CD4-positive, alpha-beta T cell treated with Interleukin-4 for 4 hours (primary cell): ENCODE measurements at places on chromosomes 6 and 20.

- DNase-seq, result no peak
Observed at GRCh38 chr6:123014835-123015234, 18.8 kb downstream of the CLVS2 start.

GRCh38 chr6:35727231-35727934, 9.4 kb upstream of the ARMC12 start:
- no peak for DNase-seq

DNA sequence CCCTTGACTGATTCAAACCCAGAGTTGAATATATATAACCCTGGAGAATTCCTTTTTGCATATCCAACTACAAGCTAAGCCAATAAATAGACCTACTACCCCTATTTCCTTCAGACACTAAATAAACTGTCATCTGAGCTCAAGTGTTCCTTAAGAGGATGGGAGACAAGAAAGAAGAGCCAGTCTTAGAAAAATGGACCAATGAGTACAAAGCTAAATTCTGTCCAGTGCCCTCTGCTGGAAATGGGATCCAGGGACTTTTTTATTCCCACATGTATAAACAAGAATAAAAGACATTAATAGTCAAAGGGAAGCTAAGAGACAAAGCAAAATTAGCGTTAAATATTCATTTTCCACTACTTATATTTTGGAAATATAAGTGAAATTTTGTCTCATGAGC, 4.8 kb downstream of the PPP1R10 start:
- no peak for DNase-seq

- peak; percentile 43 for DNase-seq
Observed at GRCh38 chr20:46174469-46175126, 56.5 kb downstream of the CD40 start.

- no peak for DNase-seq
Observed at GRCh38 chr20:24163506-24163905, 174.9 kb upstream of the GGTLC1 start.

DNA sequence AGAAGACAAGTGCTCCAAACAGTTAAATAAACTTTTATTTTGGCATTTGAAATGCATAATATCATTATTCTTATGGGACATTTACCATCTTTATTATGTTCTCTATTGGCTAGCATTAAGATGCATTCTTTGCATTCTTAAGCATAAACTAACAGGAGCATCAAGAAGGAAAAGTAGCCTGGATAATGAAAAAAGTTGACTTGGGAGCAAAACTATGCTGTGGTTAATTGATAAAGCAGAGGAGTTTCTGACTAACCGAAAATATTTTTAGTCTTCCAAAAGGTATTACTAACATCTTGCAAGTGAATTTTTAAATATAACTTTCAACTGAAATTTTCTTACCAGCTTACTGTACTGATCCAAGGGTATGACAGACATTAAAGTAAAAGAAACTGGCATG, 140.3 kb downstream of the FLRT3 start:
- no peak for DNase-seq

DNA sequence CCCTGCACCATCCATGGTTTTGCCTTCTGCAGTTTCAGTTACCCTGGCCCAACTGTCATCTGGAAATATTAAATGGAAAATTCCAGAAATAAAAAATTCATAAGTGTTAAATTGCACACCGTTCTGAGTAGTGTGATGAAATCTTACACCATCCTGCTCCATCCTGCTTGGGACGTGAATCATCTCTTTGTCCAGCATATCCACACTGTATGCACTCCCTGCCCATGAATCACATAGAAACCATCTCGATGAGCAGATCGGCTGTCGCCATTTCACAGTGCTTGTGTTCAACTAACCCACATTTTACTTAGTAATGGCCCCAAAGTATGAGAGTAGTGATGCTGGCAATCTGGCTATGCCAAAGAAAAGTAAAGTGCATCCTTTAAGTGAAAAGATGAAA, 105.9 kb upstream of the ID4 start:
- no peak for DNase-seq

GRCh38 chr20:15200147-15200565, 862.7 kb upstream of the FLRT3 start:
- DNase-seq, result no peak

- no peak for DNase-seq
Observed at GRCh38 chr20:35006531-35006971, 50.9 kb downstream of the MYH7B start.

- DNase-seq, result no peak
Observed at GRCh38 chr20:17803765-17804164, 104.0 kb downstream of the BANF2 start.

DNA sequence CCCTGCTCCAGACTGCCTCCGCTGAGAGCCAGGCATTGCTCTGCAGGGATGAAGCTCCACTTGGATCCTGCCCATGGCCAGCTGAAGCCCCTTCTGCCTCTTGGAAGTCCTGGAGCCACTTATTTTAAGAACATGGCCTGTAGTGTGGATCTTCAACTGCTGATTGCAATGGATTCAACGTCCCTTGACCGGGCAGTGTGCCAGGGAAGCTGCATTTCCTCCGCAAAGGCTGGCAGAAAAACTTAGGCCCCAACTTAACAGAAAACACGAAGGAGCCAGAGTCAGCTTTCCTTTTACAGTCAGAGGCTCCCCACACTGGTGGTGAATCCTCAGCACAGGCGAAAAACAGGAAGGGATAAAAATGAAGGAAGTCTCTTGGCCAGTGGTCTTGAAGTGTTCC, 26.3 kb upstream of the FOXQ1 start:
- no peak for DNase-seq

DNA sequence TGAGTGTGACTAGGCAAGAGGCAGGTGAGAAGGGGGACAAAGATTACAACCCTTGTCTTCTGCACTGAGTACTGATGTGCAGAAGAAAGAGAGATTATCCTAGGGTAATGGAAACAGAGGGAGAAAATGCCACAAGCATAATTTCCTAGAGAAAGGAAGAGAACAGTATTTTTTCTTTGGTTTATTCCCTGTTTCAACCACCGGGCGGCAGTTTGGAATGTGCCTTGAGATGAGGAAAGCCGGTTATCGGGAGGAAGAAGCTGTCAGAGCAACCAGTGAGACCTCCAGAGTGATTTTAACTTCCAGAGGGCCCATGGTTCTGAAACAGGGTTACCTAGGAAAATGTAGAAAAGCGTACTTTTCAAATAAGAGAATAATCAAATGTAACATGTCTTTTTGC, 121.4 kb downstream of the REV3L start:
- no peak for DNase-seq

DNA sequence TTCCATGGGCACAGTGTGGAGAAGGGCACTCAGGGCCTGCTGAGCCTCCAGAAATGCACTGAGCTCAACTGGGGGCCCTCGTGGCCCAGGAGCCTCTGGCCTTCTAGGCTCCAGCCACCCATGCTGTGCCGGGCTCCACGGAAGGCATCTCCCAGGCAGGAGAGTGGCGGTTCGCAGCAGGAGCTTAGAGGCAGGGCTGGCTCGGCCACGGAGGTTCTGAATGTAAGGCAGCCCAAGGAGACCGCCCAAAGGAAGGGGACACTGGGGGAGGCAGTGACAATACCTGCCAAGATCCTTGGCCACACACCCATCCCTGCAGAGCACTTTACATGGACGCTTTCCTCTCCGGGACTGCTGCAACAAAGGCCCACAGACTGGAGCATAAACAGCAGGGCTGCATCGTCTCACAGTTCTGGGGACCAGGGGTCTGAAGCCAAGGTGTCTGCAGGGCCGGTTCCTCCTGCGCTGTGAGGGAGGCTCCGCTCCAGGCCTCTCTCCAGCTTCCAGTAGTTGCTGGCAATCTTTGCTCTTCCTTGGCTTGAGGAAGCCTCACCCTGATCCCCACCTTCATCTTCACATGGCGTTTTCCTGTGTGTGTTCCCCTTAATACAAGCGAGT, 128.2 kb upstream of the CDH4 start:
- DNase-seq, result no peak

DNA sequence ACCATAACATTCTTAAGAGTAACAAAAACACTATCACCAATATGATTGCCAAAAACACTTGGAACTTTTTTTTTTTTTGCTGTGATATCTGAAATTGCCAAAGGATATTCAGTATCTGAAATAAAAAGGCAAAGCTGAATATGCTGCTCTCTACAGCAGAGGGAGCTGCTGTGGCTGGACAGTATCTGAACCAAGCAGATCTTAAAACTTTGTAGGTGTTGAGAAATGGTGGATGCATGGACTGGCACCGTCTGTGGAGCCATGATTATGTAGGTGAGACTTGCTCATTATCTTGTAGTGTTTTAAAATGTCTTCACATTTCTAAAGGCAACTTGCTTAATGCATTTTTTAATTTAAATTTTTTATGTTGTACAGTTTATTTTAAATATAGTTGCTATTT, 9.2 kb downstream of the PDCD2 start:
- DNase-seq, result no peak

GRCh38 chr20:64111841-64112641, 4.7 kb upstream of the NPBWR2 start:
- no peak for DNase-seq

- DNase-seq, result no peak
Observed at GRCh38 chr20:2089447-2089846, 12.2 kb upstream of the STK35 start.

- DNase-seq, result peak; percentile 29
Observed at GRCh38 chr6:136582711-136583471, 32.7 kb upstream of the MAP7 start.

DNA sequence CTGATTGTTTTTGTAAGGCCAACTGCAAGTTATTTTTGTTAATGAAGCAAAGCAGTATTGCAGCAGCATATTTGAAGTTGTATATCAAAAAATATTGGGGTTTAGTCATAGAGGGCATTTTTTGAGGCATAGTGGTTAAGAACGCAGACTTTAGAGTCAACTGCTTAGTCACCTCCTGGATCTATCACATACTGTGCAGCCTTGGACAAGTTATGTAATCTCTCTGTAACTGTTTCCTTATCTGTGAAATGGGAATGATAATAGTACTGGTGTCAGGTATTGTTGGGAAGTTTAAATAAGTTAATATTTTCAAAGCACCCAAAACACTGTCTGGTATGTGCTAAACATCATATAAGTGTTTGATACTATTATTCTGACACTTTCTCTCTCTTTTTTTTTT, 27.2 kb upstream of the EFHC1 start:
- peak; percentile 80 for DNase-seq

- no peak for DNase-seq
Observed at GRCh38 chr20:46894579-46894958, at the start of gene EYA2. Gene EYA2 (plus strand): TSS chr20:46894843. CDS start chr20:46990011, 95,168 bp downstream.

GRCh38 chr6:52000064-52000463, 87.3 kb downstream of the PKHD1 start:
- no peak for DNase-seq

DNA sequence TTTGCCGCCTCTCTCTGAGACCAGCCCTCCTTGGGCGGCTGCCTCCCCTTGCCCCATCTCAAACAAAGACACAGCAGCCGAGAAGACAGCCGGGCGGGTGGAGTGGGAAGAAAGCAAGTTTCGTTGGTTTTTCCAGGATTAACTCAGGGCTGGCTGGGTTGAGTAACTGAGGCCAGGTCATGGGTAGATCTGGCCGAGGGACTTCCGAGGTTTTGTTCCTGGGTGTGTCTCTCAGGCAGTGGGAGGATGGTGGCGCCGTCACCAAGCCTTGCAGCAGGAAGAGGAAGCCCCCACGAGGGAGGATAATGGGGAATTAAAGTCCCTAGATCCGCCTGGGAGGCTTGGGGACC, 167.2 kb downstream of the TTLL2 start:
- no peak for DNase-seq

- no peak for DNase-seq
Observed at GRCh38 chr6:33895296-33895695, 91.5 kb upstream of the MLN start.

- no peak for DNase-seq
Observed at GRCh38 chr6:25217829-25218228, 61.3 kb upstream of the CARMIL1 start.

GRCh38 chr20:59983076-59983475, 24.9 kb downstream of the CDH26 start:
- no peak for DNase-seq

- no peak for DNase-seq
Observed at GRCh38 chr20:16819483-16819882, 71.3 kb downstream of the OTOR start.

GRCh38 chr6:17408081-17408480, 14.7 kb downstream of the CAP2 start:
- no peak for DNase-seq

DNA sequence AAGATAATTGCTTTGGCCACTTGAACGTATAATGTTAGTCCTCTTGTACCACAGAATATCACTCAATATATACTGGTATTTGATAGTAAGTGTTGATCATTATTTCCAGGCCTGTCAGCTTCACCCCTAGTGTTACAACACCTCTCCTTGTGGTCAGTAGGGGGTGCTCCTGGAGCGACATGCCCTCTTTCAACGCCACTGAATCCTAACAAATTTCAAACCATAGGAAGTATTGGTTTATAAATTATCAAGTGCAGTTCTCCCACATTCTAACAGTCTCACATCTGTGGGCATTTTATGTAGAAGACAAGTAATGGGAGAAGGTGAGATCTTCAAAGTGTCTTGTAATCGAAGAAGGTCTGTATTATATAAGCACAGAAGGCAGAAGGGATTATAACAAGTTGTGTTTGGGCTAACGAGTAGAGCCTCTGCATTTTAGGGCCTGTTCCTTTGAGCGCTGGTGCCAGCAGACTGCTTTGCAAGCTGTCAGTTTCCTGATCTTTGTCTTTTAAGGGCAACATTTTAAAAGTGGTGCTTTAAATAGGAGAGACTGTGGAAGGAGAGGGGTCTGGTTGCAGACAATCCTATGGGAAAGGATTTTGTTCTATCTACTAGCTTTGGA, 57.1 kb upstream of the CEP162 start:
- no peak for DNase-seq

DNA sequence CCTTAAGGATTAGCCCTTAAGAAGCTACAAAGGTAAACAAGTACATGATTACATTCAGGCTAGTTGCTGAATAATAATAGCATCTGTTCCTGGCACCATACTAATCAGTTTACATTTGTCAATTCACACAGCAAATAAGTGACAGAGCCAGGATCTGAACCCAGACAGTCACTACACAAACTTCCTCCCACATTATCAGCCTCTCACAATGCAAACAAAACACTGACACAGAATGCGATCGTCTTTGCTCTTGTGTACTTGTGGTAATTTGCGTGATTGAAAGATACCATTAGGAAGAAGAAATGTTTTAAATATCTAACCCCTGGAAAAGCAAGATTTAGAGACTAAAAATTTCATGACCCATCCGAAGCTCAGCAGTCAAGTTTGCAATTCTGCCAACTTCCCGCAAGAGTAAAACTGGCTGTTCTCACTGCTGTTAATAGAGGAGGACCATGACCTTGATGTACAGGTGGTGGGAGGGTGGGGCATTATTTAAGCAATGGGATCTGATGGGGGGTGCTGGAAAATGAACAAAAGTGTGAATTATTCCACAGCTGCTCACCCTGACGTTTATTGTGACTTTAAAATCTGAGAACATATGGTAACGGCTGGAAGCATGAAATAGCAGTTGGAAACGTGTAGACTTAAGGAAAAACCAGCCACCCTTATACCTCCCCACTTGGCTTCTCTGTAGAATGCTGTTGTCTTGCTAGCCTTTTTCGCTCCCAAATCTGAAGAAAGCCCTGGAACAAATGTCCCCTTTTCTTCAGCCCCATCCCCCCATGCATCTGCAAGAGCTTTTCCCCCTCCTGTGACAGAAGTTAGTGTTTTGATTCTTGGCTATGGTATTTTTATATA, 95.3 kb upstream of the ARMC2 start:
- no peak for DNase-seq
